ENCODE measurements at places on chromosomes 5 and 9.

- DNase-seq: no peak
Measured at GRCh38 chr5:78221964-78222451, 72.5 kb downstream of the AP3B1 start.

GRCh38 chr9:80968611-80969010 is 720.7 kb downstream of the TLE1 start:
- no peak for DNase-seq

DNA sequence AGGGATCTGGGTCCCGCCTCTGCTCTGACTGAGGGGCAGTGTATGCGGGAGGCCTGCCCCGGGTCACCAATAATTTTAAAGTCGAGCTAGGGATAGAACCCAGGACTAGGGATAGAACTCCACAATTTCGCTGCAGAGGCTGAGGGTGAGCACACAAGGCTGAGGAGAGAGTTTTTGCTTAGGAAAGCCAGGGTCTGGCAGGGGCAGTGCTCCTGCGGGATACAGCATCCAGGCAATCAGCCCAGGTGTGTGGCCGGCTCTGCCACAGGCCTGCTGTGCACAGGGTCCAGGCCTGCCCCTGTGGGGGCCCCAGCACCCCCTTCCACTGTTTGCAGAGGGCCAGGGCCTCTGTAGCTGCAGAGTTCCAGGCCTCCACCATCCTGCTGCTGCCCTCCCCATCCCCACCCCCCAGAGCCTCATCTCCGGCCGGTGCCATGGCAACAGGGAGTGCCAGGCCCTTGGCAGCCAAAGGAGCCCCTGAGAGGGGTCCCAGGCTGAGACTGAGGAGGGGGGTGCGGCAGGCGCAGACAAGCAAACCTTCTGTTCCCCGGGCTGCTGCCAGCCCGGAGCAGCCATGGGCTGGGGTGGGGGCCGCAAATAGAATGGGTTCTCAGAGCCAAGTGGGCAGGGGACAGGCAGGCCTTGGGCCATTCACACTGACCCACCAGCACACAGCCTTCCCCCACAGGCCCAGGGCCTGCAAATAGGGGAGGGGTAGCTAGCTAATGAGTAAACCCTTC is 8.6 kb downstream of the PDGFRB start:
- no peak for DNase-seq

DNA sequence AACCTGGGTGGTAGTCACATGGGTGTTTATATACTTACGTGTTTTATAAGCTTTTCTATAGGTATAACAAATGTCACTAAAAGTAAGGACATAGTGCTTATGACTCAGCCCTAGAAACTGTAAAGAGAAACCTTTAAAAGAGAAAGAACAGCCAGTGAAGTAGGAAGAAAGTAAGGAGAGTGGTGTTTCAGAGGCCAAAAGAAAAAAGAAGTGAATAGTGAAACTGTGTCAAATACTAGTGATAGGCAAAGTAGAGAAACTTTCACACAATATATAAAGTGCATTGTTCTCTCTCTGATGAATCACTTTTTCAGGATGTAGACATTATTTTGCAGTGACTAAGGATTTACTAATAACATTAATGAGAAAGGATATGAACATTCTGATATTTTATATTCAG is 74.2 kb upstream of the SUSD1 start:
- no peak for DNase-seq

DNA sequence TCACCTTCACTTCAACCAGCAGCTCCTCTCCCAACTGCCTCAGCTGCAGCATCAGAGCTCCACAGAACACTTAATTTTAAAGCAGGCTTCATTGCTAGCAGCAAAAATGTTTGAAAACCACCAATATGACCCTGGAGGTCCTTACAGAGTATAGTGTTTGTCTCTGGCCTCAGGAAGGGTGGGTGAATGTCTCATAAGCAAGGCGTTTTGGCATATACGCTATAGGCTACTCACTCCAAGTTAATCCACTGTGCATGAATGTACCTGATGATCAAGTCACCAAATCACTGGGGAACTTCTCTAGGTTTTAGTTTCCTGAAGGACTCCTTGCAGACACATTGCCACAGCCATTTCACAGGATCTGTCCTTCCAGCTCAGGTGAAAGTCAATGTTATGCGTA is 125.3 kb downstream of the GABBR2 start:
- DNase-seq: no peak

GRCh38 chr5:14678773-14679334 is 14.3 kb downstream of the OTULIN start:
- no peak for DNase-seq

- no peak for DNase-seq
Measured at GRCh38 chr9:92730897-92731296, 33.7 kb downstream of the BICD2 start.

DNA sequence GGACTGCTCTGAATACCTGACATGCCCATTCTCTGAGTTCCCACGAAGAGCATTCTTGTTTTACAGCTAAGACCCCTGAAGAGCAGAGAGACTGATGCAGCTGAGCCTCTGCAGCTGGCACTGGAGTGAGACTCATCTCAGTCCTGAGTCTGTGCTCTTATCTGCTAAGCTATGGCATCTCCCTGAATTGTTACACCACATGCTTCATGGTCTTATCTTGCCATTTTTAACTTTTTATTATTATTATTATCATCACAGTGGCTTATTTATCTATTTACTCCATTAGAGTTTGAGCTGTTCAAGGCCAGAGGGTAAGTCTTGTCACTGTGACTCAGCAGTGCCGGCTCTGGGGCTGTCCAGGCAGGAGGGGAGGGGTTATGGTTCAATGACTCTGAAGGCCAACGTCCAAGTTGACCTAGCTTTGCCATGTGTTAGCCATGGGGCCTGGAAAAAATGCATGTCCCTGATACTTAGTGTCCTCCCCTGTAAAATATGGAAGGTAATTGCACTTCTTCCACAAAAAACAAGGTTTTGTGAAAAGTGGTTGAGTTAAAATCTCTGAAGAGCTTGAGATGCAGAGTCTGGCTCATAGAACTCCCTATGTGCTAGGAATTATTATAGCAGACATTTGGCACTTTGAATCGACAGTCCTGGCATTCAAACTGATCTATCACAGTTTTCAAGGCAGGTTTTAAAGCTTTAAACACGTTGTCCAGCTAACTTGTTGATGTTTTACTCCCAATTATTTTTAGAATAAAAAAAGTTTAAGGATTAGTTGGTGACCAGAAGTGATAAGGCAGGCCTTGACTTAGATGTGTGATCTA is 94.6 kb downstream of the ALDH1A1 start:
- no peak for DNase-seq

- no peak for DNase-seq
Measured at GRCh38 chr5:41524174-41524573, 13.8 kb upstream of the PLCXD3 start.

- DNase-seq: no peak
Measured at GRCh38 chr9:83200531-83200930, 137.6 kb upstream of the RASEF start.

GRCh38 chr5:71922584-71923106 is 184.6 kb upstream of the MAP1B start:
- DNase-seq: no peak

- DNase-seq: no peak
Measured at GRCh38 chr9:110537841-110538646, 41.5 kb downstream of the SVEP1 start.

DNA sequence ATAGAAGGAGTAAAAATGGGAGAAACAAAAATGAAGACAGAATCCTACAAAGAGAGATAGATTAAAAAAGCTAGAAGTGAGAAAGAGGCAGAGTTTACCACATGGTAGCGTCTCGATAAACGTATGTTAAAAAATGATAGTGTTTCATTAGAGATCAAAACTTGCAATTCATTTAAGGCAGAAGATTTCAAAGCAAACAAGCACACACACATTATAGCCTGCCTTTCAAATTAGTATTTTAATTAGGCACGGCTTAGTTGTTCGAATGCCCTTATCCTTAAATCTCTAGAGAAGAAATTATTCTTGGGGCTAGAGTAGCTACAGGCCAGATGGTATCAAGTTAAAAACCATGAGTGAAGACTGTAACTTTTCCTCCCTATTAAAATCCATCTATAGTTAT is 6.0 kb downstream of the STOM start:
- DNase-seq: no peak

DNA sequence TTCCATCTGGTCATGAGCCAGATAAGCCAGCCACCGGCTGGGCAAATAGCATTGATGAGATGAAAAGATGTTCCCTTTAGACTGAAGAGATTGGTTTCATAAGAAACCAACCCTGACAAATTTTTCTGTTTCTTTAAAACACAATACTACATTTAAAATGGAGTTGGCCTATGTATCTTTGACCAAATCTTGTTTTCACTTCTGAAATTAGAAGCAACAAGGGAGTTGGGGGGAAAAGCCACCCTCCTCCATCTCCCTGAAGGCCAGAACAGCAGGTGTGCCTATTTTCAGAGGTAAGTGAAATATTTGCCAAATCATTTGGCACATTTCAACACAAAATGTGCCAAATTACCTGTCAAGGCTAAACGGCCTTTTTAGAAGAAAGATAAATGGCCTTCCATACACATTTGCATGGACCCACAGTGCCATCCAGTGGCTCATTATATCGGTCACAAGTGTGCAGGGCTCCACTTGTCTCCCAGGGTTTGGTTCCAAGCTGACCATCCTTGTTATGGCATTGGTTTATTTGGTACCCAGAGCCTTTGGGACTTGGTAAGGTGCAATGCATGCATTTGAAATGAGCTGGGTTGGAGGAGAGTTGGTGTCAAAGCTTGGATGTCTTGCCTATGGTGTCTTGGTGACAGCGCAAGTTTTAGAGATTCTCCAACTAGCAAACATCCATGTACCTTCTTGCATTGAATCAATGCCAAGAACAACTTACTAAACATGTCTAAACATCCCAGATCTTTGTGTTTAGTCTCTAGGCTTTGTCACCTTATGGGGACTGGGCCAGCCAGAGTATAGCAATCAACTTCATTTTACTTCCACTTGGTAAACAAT is 372.0 kb upstream of the KIF2A start:
- no peak for DNase-seq

- DNase-seq: no peak
Measured at GRCh38 chr9:130636648-130637020, 27.8 kb upstream of the PRDM12 start.

DNA sequence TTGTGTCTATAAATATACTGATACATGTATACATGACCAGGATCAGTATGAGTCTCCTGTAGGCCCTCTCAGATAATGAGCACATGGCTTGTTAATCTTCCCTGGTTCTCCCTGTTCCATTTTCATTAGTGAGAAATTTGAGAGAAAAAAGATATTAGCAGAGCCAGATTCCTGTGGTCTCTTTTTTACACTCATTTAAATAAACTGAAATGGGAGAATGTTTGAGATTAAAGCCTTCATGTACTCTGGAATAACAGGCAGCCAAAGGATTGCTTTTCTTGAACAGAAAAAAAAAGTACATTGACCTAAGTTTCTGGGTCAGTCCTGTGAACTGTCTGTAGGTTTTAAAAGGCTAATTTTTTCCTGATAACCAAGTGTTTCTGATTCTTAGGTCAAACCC is 44.2 kb downstream of the PWWP2A start:
- DNase-seq: no peak

DNA sequence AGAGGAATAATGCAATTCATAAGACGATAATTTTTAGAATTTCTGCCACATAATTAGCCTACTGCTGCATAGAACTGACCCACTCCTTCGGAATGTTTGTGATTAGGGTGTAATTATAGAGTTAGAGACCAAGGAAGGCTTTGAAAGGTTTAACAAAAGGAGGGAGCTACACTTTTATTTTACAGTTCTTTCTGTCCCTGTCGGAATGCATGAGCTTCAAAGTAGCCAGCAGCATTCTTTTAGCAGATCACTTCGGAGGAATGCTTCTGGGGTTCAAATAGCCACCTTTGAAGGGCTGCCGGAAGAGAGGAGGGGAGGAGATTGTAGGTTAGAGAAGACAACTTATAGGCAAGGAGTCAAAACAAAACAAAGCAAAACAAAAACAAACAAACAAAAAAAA is 168.1 kb downstream of the GRIA1 start:
- no peak for DNase-seq

DNA sequence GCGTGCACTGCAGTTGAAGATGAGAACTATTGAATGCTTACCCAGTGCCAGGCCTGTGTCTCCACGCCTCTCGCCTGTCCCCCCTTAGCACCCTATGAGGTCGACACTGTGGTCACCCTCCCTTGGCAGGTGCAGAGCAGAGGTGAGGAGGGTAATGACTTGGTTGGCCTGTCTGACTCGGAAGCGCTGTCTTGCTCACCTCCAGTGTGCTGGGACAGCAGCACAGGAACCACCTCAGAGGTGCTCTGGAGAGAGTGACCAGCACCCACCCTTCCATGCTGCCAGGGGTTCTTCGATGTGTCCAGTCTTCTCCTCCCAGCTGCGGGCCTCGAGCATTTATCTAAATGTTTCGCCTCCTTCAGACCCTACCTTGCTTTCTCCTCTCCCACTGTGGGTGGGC is 178.3 kb upstream of the IRX2 start:
- no peak for DNase-seq

DNA sequence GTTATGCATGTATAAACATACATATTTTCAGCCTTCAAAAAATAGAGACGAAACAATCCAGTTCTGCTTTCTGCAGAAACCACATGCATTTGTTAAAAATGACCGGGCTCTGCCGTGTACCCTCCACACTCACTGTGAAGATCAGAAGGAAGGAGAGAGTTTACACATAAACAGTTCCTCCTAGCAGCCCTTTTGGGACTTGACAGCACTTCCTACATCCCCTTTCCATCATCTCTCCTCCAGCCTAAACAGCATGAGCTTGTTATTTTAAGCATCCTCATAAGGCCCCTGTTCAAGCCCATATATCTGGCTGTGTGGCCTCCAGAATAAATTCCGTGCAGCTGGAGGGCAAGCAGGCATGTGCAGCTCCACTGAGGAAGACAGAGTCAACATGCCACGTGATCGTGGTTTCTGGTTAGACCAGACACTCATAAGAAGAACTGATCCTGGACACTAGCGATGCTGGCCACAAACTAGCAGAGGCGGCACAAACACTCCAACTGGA is 42.2 kb downstream of the NIPAL4 start:
- DNase-seq: no peak
